ENCODE measurements at places on chromosomes 2 and 18.

- no peak for DNase-seq
Observed at GRCh38 chr18:47261902-47262300, 10.4 kb upstream of the SKOR2 start.

GRCh38 chr2:115369400-115369799 is 927.0 kb downstream of the DPP10 start:
- DNase-seq = no peak

DNA sequence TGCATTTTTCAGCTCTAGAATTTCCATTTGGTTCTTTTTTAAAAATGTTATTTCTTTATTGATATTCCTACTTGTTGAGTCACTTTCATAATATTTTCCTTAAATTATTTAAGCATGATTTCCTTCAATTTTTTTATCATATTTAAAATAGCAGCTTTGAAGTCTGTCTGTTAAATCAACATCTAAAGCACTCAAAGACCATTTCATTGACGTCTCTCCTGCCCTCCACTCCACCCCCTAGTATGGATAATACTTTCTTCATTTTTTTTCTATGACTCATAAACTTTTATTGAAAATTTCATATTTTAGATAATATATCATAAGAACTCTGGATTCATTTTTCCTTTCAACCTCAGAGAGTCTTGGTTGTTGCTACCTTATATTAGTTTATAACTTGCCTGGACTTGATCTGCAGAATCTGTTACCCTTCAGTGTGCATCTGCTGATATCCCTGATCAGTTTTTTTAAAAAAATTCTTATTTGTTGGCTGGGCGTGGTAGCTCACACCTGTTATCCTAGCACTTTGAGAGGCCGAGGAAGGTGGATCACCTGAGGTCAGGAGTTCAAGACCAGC is 59.0 kb upstream of the ZNF396 start:
- no peak for DNase-seq

DNA sequence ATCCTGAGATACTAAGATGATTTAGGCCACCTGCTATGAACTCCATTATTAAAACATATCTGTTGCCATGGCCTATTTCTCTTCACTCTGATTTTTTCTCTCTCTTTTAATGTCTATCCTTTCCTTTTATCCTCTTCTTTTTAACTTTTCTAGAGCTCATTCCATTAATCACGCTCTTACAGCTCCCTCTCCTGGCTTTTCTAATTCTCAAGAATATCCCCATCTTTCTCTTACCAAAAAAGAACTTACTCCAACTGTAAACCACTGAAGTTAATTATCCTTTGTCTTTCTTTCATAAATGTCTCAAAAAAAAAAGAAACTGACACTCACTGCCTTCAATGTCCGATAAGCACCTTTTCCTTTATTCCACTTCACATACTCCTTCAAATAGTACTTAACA is 7.9 kb downstream of the PPP3R1 start:
- DNase-seq = no peak

- DNase-seq = no peak
Observed at GRCh38 chr18:48455555-48456478, 46.6 kb upstream of the ZBTB7C start.

- no peak for DNase-seq
Observed at GRCh38 chr18:59940068-59940467, 40.3 kb downstream of the PMAIP1 start.

GRCh38 chr2:180670302-180671003 is 310.0 kb upstream of the UBE2E3 start:
- no peak for DNase-seq

DNA sequence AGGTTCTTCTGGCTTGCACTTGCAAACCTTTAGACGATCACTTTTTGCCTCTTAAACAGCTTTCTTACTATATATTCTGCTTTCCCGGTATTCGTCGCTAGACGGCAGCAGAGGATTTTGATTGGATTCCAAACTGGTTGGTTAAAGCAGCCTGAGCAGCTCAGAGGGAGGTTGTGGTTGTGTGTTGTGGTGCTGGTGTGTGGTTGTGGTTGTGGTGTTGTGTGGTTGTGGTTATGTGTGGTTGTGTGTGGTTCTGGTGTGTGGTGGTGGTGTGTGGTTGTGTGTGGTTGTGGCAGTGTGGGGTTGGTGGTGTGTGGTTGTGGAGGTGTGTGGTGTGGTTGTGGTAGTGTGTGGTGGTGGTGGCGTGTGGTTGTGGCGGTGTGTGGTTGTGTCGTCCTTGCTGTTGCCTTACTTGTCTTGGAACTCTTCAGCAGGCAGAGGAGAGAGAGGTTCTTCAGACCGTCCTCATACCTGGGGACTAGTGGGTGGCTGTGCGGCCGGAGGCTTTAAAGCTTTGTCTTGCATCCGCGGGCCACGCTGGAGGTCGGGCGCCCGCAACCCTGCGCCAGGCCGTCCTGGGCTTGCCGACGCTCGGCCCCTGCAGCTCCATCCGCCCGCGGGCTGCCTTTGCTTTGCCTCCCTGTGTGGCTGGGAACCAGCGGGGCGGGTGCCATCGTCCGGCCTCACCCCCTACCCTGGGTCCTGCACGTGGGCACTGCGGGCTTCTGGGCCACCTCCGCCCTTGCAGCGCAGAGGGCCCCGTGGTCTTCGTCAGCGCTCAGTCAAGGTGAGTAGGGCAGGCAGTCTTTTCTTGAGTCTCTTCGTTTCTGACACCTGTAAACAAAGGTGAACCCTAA is 190.8 kb downstream of the ARHGAP28 start:
- DNase-seq = peak; percentile 17

Data from GM12892 (cell line).